Mucosa of descending colon (tissue), 3 donors: ENCODE measurements at places on chromosomes 3 and 15. TPM values are rescaled to one million over a fixed set of nuclear protein-coding genes. Genes with fewer than 3 reads are reported as not detected.

GRCh38 chr3:49529567-49529966 lies 24.7 kb upstream of the BSN start:
- DNase-seq, result no peak

Gene KBTBD13
- not detected for total RNA-seq

DNA sequence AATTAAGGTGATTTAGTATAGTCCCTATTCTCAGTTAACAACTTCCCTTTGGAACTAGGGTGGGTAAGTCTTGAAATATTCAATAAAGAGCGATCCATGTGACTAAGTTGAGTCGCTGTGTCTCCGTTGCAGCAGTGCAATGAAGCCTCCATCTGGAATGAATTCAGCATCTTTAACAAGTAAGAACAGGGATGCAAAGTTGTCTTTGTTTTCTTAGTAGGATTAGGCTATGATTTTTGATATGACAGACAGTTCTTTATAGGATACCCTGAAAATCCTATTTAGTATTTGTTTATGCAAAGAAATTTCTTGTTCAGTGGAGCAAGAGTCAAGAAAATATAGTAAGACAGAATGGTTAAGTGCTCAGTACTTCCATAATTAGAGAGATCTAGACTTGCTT lies 52.7 kb downstream of the RBMS3 start:
- DNase-seq, result no peak

DNA sequence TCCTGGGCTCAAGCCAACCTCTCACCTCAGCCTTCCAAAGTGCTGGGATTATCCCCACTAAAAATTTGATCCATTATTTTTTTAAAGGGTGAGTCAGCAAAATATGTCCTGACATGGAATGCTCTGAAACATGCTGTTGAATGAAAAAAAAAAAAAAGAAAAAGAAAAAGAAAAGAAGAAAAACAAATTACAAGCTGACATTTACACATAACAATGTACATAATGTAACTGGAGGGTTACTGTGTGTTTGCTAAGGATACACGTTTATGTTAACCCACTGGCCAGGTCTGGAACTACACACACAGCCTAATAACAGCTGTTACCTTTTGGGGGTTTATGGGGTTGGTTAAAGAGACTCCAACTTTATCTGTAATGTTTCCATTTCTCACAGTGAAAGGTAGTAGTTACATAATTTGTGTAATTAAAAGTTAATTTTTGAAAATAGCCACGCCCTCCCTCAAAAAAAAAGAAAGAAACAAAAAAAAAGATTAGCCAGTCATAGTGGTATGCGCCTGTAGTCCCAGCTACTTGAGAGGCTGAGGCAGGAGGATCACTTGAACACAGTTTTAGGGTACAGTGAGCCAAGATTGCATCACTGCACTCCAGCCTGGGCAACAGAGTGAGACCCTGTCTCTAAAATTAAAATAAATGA lies 3.1 kb upstream of the MESP2 start:
- DNase-seq, result no peak

- no peak for DNase-seq
Measured at GRCh38 chr3:120838441-120839091, 69.4 kb upstream of the STXBP5L start.

Gene VGLL3
- total RNA-seq, result 6.3 TPM

- peak; percentile 46 for DNase-seq
Measured at GRCh38 chr3:4656059-4656458, 162.9 kb downstream of the ITPR1 start.

- peak; percentile 76 for DNase-seq
Measured at GRCh38 chr15:61835496-61836106, 224.6 kb downstream of the VPS13C start.

GRCh38 chr3:32842987-32843386 lies 25.2 kb downstream of the TRIM71 start:
- DNase-seq, result no peak

- no peak for DNase-seq
Measured at GRCh38 chr3:197085137-197085536, 55.5 kb upstream of the MELTF start.

DNA sequence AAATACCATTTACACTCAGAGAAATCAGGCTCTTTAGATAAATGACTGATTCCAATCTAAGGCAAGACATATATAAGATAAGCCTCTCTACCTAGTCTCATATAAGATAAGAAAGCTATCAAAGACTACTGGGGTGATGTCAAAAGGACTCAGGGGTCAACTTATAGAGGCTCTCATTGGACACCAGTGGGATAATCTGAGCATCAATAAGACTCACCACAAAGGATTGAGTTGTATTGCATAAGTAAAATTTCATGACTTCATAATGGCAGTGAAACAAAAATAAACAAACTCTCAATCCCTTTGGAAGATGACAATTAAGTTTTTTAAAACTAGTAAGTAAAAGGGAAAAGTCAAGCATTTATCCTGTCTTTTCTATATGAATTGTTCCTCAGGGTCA lies 317.8 kb downstream of the SHQ1 start:
- DNase-seq, result no peak
